ENCODE measurements at places on chromosomes 1 and 21.

GRCh38 chr1:53769780-53770179, 30.8 kb upstream of the GLIS1 start:
- no peak for DNase-seq

DNA sequence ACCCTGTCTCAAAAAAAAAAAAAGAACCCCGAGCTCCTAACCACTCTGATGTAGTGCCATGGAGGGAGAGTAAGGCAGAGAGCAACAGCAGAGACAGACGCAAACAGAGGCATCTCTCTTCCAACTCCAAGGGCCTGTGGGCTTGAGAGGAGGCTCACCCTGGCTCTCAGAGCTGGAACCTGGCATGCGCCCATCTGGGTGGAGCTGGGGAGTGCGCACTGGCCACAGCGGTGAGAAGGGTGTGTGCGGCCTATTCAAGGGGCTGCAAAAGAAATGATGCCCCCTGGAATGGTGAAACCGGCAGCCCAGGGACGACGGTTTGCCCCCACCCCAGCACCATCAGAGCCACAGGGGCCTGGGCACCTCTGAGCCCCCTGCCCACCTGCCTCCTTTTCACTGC, 17.6 kb downstream of the COL8A2 start:
- no peak for DNase-seq

DNA sequence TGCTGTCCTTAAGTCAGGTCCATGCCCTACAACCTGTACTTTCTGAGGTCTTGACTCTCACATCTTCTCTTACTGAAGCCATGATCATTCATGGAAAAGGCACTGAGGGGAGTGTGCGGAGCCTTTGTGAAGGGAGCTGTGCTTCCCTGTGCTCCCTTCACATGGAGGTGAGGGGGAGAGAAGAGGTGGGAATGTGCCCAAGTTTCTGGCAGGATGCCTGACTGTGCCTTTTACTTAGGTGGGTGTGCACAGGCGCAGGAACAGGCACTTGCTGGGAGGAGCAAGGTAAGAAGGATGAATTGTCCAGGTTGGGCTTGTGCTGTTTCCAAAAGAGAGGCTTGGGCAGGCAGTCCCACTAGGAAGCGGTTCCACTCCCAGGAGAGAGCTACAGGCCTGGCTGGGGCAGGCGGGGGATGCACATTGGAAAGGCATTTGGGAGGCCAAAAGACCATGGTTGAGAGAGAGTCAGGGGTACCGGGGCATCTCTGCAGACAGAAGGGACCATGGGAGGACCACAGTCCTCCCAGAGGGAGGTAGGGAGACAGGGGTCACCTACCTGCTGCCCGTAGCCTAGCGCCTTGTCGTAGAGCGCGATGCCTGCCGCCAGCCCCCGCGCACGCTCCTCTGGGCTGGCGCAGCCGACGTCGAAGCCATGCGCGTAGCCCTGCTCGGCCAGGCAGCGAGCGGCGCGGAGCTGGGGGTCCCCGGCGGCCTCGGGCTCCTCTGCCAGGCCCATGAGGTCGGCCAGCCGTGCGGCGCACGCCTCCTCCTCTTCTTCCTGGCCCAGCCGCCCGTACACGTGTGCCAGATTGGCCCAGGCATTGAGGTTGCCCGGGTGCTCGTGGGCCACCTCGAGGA, 853 bp downstream of the TTC22 start:
- DNase-seq: no peak

DNA sequence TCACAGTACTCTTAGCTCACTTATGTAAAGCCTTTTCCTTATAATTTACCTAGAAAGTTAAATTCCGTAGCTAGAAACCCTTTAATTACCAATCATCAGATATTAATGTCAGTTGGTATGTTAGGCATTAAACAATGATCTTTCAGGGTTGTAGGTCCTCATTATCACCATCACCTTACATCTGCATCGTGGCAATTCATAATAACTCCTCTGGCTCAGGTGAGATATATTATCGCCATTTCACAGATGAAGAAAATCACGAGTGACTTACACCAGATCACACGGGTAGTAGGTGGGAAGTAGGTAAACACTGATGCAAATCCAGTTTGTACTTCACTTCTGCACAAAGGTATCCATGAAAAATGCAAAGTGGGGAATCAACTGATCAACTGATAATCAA, 639 bp downstream of the NUP133 start:
- DNase-seq: no peak

DNA sequence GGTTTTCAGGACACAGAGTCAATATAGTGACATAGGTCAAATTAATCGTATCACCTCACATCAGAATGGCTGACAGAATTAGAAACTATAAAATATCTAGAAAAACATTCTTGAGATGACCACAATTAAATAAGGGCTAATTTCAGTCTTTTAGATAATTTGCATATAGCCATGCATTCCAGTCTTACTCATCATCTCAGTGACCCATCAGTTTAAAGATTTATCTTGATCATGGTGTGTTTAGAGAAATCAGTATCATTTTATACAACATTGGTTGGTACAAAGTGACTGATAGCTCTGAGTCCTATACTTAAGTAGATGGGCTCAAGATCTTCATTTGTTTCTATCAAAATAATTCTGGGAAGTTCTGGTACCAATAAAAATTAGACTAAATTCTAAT, 262.3 kb upstream of the SNX7 start:
- no peak for DNase-seq

GRCh38 chr1:19723874-19724273, 59.2 kb downstream of the HTR6 start:
- no peak for DNase-seq
